ENCODE measurements at places on chromosomes 11 and 22.

GRCh38 chr11:69044111-69045013 lies 4.4 kb upstream of the TPCN2 start:
- DNase-seq: peak; percentile 80

- no peak for DNase-seq
These were observed 97.9 kb upstream of the CTSC start for GRCh38 chr11:88435415-88435814.

DNA sequence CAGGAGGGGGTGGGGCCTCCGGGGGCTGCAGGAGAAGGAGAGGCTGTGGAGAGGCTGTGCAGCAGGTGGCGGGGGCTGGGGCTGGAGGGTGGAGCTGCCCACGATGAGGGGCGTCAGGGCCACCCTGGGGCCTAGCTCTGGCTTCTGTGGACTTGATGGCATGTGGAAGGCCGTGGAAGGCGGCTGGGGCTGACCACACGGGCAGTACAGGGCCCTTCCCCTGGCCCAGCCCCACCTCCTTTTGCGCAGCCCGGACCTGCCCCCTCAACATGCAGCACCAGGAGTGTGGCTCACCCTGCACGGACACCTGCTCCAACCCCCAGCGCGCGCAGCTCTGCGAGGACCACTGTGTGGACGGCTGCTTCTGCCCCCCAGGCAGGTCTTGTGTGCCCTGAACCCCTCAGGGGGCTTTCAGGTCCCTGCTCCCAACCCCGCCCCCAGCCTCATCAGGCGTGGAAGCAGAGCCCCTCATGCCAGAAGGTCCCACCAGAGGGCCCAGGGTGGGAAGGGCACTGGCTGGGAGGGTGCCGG lies 6.1 kb downstream of the MUC5B start:
- peak; percentile 13 for DNase-seq

GRCh38 chr11:2451336-2451735 lies 6.5 kb downstream of the KCNQ1 start:
- DNase-seq: no peak

- DNase-seq: no peak
These were observed 219.9 kb downstream of the CASP12 start for GRCh38 chr11:104678408-104678807.

GRCh38 chr11:66546368-66546965 lies at the start of gene ACTN3:
Gene ACTN3 (plus strand): TSS chr11:66546903. CDS start chr11:66546938, 35 bp downstream.
- DNase-seq: peak; percentile 95

DNA sequence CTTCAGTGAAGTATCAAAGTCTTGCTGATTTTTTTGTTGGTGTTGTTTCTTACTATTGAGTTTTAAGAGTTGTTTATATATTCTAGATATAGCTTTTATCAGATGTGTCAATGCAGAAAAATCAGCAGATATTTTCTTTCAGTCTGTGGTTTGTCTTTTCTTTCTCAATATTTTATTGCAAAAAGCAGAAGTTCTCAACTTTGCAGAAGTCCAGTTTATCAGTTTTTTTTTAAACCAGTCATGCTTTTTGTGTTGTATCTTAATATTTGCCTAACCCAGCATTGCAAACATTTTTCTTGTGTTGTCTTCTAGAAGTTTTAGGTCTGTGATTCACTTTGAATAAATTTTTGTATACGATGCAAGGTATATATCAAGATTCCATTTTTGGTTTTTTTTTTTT lies 7.0 kb downstream of the ASRGL1 start:
- DNase-seq: no peak

DNA sequence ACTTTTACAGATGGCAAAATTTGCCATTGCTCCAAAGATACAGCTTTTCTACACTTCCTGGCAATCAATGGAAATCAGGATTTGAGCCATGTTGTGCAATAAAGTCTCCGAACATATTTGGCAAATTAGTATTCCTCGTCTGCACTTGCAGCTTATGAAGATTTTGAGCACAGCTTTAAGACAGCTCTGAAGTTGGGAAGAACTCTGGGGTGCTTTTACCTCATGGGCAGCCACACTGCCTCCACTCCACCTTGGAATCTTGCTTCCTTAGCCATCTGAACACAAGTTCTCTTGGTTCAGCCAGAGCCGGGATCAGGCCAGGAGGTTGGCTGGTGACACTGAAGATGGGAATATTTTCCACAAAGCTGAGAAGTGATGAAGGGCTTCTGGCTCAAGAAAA lies 191.2 kb downstream of the CWF19L2 start:
- DNase-seq: no peak

GRCh38 chr11:32829680-32830412 lies at the start of gene PRRG4:
Gene PRRG4 (plus strand): TSS chr11:32829927. CDS start chr11:32830530, 603 bp downstream.
- DNase-seq: peak; percentile 34

All from HuH-7.5 (cell line).